ENCODE measurements at places on chromosomes 12 and 14. TPM values are rescaled to one million over a fixed set of nuclear protein-coding genes. Genes with fewer than 3 reads are reported as not detected.
A peak's percentile ranks its signal among the peaks of the same experiment; 100 is the strongest.

Gene SALL2
- 15.7 TPM for total RNA-seq

Gene RHOJ
- total RNA-seq = 5.9 TPM

Gene NGDN
- 24.3 TPM for total RNA-seq

Gene PLEKHD1
- total RNA-seq = not detected

Gene RHEBL1
- not detected for total RNA-seq

Gene DBX2
- 0.19 TPM for total RNA-seq

Gene PRB2
- not detected for total RNA-seq

Gene B3GNT4
- not detected for total RNA-seq

Gene CHGA
- not detected for total RNA-seq

Gene ALDH1L2
- 2.5 TPM for total RNA-seq

Gene OTOGL
- total RNA-seq = 10.9 TPM

Gene INSM2
- not detected for total RNA-seq

- DNase-seq = no peak
Measured at GRCh38 chr14:60661721-60662120, 12.4 kb upstream of the SIX1 start.

- no peak for DNase-seq
Measured at GRCh38 chr14:94686511-94687160, 74.4 kb downstream of the SERPINA3 start.

- DNase-seq = no peak
Measured at GRCh38 chr12:58888131-58888783, 32.0 kb downstream of the LRIG3 start.

GRCh38 chr14:103230658-103231334 is 103.2 kb upstream of the EIF5 start:
- DNase-seq = no peak

GRCh38 chr12:180445-180844 is 33.5 kb downstream of the SLC6A12 start:
- peak; percentile 62 for DNase-seq

DNA sequence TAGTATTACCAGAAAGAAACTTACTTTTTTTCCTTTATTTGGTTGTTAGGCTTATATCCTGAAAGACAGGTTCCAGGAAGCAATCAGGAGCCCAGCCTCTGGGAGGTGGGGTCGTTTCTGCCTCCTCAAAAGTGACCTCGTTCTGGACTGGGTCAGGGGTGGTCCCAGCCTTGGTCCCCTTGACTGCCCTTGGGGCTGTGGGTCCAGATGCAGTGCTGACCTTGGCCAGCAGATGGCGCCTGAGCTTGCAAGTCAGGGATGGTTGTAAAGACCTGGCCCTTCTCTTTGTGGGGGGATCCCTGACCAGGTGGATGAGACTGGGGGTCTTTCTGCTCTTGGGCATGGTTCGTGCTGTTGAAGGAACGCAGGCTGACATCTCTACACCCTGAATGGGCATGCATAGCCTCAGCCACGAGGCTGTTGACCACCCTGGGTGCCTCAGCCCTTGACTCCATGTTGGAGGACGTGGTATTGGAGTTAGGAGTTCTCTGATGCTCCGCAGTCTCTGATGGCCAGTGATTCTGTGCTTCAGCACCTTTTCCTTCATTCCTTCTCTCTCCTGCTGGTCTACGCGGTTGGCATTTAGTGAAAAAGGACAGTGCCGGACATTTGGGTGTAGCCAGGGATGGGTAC is 62.4 kb downstream of the ADCK1 start:
- peak; percentile 82 for DNase-seq

GRCh38 chr14:68632054-68632895 is 160.6 kb downstream of the ZFP36L1 start:
- no peak for DNase-seq

DNA sequence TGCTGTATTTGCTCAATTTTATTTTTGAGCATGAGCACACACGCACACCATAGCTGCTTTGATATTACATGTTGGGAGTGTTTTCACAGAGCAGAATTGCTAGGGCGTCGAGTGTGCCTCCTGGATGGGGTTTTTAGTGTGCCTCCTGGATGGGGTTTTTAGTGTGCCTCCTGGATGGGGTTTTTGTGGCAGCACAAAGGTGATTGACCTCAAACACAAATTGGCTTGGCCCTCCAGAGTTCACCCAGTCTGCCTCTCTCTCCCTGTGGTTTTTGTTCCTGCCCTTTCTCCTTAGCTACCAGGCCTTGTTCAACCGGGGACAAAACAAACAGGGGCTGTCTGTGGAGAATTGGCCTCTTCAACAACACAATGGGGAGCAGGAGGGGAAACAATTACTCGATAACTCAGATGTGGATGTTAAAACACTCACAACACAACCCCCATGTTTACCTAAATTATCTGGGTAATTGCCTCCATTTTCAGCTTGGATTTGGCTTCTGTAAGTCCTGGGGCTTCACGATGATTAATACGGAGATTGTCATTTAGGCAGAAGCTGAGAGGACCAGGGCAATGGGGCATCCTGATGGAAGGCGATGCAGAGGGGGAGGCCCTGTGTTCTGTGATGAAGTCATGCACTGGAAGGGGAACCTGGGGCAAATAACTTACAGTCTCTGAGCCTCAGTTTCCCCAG is 26.9 kb downstream of the TBX3 start:
- no peak for DNase-seq

DNA sequence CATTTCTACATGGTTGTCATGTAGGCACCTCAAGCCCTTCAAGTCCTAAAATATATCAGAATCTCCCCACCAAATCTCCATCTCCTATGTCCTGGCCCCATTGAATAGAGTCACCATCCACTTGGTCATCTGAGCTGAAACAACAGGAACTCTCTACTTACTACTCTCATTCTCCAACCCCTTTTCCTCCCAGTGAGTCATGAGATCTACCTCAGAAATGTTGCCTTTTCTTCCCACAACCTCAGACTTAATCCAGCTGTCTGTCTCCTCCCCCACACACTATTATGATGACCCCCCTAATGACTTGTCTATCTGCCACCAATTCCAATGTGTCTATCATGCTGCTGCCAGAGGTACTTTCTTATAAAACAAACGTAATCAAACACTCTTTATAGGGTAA is 72.3 kb upstream of the TMEM263 start:
- no peak for DNase-seq

DNA sequence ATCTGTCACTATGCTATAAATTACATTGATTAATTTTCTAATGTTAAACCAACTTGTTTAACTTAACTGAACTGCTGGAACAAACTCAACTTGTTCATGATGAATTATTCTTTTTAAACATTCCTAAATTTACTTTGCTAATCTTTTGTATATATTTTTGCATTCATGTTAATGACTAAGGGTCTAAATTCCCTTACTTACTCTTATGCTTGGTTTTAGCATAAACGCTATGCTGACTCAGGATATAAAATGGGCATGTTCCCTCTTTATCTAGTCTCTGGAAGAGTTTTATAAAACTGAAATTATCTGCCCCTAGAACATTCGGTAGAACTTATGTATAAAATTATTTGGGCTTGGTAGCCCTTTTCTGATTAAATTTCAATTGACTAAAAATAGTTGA is 342.8 kb upstream of the DIO2 start:
- no peak for DNase-seq

DNA sequence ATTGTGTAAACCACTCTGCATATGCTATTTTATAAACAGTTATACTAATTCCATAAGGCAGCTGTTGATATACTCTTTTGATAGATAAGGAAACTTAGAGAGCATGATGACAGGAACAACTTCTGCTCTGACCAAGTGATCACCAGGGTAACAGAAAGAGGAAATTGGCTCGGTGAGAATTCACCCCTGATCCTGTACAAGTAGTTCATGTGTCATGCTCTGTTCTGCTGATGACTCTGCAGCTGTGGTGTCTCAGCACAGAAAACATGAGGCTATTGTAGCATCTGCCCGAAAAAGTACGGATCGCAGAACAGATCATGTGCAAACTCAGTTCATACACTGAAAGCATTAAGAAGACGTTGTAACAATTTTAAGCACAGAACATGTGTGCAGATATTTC is 345.0 kb downstream of the LRIG3 start:
- no peak for DNase-seq

- no peak for DNase-seq
Measured at GRCh38 chr14:73788701-73789551, 62.7 kb upstream of the PTGR2 start.

DNA sequence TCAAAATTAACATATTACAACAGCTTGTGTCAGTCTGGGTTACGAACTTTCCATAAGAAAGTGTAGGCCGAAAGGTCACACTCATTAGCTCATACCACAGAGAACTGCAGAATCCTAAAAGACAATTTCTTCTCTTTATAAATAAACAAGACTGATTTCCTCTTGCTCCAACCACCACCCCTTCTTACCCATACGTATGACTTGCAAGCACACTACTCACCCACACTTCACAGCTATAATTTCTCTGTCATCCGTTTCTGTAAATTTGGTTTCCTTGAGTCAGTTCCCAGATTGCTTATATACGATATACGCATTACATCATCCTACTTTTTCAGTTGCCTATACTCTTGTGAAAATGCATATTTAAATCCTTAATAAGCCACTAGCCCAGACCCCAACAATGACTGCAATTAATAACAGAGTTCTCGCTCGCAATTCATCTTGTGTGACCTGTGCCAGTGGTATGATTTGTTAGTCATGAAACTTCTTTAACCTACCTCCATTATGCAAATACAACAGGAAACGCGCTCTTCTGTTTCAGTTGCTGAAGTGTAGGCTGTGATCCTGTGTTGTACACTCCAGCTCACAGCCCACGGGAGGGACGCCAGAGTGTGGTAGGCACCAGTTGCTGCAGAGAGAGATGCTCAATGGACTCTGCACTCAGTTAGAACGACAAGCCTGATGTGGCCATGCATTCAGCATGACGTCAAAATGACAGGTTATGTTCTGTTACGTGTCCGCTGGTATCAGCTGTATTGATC is 417.6 kb downstream of the PDZRN4 start:
- no peak for DNase-seq

DNA sequence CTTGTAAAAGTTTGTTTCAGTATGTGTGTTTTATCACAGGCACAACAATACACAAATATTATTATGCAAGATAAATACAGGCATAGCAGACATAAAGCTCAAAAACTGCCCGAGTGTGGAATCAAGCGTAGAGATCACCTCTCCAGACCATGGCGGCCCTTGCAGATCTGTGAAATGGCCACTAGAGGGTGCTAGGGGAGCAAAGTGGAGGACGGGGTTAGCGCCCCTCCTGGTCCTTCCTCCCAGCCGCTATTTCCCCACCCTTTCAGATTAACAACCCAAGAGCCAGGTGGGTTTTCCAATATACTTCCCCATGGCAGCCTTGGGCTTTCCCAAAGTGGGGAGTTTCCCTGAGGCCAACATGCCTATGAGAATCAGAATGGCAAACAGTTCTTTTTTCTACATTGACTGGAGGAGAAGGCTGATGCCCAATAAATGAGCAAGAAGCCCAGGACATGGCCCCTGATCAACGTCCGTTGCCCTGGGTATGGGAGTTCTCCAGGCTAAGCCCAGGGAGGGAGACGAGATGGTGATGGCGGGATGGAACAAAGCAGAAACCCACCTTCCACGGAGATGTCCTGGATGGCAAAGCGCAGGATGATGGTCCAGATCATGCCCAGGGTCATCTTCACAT is 67.4 kb downstream of the ACTN1 start:
- DNase-seq = peak; percentile 74

DNA sequence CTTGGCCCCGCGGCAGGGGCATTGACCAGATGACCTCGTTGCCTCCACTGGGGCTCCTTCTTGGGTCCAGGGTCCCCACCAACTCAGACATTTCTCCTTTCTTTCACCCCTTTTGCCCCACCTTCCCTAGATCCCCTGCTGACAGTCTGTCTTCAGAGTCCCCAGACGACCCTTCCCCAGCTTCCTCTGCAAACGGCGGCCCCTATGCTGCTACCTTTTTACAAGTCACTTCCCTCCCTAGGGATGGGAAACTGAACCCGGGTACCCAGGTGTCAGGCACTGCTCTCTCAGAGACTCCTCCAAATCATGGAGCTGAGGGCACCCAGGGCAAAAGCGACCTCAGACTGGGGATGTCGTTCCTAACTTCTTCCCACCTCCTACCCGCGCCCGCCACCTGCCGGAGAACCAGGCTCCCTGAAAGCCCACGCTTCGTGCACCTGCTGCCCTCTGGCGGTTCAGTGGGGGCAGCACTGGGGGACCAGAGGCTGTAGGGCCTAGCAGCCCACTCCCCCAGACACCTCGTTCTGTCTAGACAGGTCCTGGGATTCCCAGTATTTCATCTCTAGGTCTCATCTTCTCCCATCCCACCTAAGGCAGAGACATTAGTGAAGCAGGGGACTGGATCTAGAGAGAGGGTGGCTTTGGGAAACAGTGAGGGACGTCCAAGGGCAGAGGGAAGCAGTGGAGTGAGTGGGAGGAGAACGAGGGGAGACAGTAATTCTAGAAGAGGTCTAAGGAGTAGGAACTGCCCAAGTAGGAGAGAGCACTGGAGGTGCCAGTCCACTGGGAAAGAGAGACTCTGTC is 4.9 kb downstream of the ZNF385A start:
- peak; percentile 93 for DNase-seq

DNA sequence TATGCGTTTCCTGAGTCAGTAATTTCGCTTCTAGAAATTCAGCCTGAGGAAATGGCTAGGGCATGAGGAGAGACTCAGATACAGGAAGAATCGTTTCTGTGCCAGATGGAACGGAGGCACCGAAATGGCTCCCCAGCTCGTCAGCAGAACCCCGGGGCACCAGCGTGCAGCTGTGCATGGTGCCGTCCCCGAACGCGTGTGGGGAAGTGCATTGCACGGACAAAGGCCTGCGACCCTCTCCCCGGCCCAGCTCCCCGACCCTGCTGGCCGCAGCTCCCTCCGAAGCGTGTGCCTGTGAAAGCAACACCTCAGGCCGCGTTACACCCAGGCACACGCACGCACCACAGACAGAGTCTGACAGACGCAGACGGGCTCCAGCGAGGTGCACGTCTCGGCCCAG is 82.9 kb downstream of the NOC4L start:
- no peak for DNase-seq

DNA sequence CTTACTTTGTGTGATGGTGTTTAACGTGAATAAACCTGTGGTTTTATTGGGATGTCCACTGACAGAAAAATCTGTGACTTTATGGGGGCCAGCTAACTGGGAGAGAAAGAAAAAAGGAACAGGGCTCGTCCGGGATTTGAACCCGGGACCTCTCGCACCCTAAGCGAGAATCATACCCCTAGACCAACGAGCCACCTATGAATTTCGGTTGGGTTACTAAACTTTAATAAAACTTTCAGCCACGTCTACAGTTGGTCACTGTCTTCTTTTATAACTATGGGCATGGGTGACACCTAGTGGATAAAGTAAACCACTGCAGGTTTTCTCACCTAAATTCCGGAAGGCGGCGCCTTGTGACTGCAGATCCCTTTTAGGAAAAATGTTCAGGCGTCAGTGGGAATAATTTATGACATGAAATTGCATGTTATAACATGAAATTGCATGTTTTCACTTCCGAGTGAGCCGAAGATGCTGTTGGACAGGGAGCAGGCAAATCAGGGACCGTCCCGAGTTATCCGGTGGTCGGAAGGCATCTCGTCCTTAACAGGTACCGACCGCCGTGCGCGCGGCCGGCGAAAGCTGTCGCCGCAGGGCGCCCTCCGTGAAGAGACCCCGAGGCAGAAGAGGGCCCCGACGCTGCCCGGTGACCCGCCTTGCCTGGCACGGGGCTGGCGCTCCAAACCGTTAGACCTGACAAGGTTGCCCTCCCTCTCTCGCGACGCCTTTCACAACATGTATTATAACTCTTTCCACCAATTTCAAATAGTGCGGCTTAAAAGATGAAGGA is 18.2 kb upstream of the RNASE12 start:
- DNase-seq = peak; percentile 91

Measured in right atrium auricular region (tissue), 2 donors.